ENCODE measurements at places on chromosomes 3 and 15.

GRCh38 chr3:115272036-115272824 is 125.1 kb upstream of the ZBTB20 start:
- DNase-seq = no peak

GRCh38 chr3:114147251-114147650 is 31.6 kb downstream of the DRD3 start:
- no peak for DNase-seq

GRCh38 chr15:101176625-101177024 is 75.2 kb downstream of the CHSY1 start:
- no peak for DNase-seq

DNA sequence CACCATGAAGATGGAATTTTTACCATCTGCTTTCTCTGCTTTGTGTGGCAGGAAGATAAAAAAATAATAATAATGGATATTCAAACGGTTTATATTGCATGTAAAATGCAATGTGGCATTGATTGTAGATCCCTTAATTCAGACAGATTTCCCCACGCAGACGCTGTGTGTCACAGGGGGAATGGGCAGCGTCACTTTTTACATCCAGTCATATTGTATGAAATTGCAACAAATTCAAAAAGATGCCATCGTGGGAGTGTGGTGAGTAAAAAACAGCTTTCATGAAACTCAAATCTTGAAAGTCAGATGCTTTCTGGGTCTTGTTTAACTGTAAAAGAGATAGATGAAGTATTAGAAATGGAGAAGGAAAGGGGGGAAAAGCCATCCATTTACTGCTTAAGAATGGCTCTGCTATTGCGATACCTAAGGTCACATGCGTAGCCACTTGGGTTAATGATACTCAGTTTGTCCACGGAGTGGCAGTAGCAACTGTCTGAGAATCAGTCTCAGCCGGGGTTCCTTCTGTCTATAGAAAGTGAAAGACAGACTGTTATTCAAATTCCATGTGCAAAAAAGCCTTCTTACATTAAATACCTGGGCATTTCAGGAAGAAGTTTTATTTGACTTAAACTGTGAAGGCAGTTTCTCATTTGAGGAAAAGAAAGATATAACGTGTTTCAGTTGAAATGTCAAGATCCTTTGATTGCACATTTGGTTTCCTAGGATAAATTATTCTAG is 28.5 kb downstream of the BTD start:
- DNase-seq = peak; percentile 34

GRCh38 chr3:15633766-15634598 is 32.4 kb downstream of the BTD start:
- no peak for DNase-seq

DNA sequence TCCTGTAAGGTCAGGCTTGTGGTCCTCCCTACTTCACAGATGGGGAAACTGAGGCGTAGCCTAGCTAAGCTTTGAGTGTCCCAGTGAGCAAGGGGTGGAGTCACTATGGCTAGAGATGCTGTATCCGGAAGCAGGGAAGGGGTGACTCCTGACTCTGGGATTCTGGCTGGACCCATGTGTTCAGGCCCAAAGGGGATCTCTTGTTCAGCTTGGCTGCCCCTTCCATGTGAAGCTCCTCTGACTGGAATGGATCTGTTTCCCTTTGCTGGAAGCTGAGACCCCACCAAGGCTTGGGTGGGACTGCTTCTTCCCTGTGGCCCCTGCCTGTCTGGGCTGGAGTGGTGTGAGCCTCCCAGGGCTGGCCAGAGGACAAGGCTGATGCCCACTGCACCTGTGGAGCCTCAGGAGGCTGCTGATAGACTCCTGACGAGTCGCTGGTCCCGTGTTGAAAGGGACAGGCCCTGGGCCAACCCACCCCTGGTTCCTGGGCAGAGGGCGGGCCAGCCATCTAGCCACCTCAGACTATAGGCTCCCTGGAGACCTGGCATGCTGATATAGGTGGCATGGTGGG is 1.0 kb downstream of the MAPKAPK3 start:
- DNase-seq = no peak

DNA sequence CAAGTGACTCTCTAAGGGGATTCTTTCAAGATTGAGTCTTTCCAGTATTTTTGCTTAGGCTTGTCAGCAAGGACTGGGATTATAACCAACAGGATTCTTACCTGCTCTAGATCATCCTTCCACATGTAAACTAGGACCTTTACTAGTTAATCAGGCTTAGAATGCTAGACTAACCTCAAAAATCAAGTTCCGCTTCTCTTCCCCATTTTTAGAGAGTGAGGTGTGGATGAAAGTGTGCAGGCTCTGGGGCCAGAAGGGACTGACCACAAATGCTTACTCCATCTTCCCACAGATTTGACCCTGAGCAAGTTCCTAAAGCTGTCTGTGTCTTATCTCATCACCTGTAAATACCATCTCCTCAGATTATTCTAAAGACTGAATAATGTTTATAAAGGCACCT is 89.5 kb upstream of the IL12A start:
- no peak for DNase-seq

DNA sequence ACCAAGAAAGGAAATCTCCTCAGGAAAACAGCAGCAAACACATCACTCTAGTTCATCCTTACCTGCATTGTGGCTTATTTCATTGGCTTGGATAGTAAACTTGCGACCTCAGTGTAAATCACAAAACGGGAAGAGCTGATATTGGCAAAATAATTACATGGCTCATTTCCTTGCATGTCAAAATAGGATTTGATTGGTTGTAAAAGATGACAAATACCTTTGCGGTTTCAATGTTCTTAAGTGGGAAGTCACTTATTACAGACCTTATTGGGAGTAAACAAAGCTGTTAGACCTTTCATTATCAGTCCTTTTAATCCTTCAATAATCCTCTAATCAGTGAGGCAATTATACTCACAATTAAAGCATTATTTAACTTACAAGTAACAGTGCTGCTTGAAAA is 590.6 kb downstream of the MAGI1 start:
- no peak for DNase-seq

GRCh38 chr15:58401276-58401675 is 30.5 kb upstream of the LIPC start:
- DNase-seq = no peak

DNA sequence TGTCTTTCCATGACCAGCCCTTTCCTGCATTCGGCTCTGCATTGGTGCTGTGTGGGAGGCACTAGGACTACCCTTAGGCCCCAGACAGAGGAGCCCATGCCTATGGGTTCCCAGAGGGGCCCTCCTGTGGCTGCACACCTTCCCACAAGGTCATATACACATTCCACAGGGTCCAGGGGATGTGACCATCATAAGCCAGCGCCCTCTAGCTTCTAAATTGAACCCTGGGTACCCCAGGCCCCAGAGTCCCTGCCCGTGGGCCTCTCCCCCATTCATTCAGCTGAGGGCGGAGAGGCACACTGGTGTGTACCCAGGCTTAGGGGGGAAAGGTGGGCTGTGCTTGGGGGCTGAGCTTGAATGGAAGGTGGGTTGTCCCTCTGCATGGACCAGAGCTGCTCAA is 10.2 kb upstream of the SLC6A6 start:
- DNase-seq = no peak

DNA sequence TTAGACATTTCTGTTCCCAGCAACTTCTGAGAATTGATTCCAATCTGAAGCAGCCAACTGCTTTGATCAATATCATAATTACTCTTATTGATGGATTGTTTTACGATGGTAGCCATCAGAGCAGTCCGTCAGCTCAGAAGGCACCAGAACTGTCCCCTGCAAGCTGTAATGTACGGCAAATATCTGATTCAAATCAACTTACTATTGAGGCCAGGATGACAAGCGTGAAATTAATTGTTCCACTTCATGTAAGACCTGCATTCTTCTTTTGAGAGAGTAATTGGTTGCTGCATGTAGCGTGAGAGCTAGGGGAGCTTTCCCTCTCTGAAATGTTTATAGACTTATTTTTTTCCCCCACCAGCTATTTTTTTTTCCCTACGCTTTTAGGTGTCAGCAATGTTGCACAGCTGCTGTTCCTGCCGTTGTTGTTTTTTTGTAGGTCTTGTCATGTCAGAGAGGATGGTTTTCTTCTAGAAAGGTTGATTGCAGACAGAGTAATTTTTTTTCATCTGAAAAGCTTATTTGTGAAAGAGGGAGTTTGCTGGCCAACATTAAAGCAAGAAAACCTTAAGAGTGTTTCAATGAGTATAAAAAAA is 134.9 kb downstream of the CACNA2D3 start:
- no peak for DNase-seq

- DNase-seq = no peak
Observed at GRCh38 chr15:36897834-36898233, 202.5 kb downstream of the MEIS2 start.

- DNase-seq = no peak
Observed at GRCh38 chr15:57503051-57503702, 88.5 kb upstream of the MYZAP start.

- no peak for DNase-seq
Observed at GRCh38 chr3:159840703-159841299, 147.8 kb upstream of the IL12A start.

DNA sequence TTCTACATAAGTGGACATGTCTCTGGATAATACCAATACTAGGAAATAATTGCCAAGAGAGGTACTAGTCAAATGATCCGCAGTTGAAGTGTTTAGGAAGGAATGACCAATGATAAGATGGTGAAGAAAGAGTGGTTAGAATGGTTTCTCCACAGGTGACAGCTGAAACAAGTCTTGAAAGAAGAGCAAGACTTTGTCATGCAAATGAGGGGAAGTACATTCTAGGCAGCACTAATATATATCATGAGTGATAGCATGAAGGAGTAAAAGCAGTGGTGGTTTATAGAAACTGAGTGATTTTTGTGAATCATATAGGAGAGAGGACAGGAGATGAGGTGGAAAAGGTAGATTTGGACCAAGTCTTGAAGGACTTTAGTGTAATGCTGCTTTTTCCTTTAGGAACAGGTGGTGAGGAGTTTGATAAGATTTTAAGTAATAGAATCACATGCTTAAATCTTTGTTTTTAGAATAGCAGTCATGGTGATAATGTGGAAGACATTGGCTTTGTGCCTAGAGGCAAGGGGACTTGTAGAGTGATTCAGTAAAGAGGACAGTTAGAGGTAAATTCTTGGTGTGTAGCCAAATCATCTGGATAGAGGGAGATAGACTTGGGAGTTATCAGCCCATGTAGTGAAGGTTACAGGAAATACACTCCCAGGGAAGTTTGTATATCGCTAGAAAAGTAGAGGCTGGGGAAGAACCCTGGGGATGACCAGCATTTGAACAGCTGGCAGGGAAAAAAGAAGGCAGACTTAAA is 31.9 kb downstream of the SLMAP start:
- no peak for DNase-seq

GRCh38 chr3:8945890-8946600 is 17.2 kb downstream of the RAD18 start:
- DNase-seq = no peak

DNA sequence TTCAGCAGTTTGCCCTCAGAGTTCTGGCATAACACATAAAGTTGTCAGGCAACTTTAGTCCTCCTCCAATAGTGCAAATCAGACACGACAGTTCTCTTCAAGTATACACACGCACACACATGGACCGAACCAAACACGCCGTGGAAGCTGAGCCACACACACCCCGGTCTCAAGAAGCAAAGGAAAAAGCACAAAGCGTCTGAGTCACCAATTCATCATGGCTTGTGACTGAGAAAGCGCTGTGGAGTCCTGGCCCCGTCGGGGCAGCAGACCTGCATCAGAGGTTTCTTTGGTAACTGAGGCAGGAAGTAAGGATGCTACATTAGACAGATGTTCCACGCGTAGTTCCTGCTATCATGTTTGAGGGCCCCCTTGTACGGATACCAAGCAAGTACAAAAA is 85.7 kb downstream of the VGLL4 start:
- DNase-seq = no peak

DNA sequence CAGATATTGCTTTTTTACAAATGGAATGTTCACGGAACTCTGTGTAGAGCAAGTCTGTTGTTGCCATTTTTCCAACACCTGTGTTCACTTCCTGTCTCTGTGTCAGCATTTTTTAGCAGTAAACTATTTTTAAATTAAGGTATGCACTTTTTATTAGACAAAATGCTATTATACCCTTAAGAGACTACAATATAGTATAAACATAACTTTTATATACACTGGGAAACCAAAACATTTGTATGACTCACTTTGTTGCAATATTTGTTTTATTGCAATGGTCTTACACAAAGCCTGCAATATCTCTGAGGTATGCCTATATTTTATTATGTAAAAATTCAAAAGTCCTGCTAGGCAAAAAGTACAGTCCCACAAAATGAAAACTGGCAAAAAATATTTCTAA is 39.8 kb upstream of the FGF7 start:
- DNase-seq = no peak
